ENCODE measurements at places on chromosomes 7 and 10.

GRCh38 chr10:124592736-124593430 is 131.3 kb downstream of the LHPP start:
- DNase-seq = no peak

DNA sequence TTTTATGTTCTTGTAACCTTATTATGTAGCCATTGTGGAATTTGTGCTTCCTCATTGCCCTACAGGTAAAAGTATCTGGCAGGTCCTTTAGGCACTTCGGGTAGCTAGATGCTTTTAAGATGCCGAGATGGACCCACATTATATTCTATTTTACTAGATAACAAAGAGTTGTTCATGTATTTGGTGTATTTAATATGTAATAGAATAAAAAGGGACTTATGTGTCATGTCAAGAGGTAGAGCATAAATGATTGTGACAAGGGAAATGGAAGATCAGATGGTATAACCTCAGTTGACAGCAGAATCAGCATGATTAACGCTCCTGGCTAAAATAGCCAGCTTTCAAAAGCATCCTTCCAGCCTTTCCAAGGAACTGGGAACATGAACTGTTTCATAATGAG is 50.6 kb downstream of the NPY start:
- DNase-seq = no peak

DNA sequence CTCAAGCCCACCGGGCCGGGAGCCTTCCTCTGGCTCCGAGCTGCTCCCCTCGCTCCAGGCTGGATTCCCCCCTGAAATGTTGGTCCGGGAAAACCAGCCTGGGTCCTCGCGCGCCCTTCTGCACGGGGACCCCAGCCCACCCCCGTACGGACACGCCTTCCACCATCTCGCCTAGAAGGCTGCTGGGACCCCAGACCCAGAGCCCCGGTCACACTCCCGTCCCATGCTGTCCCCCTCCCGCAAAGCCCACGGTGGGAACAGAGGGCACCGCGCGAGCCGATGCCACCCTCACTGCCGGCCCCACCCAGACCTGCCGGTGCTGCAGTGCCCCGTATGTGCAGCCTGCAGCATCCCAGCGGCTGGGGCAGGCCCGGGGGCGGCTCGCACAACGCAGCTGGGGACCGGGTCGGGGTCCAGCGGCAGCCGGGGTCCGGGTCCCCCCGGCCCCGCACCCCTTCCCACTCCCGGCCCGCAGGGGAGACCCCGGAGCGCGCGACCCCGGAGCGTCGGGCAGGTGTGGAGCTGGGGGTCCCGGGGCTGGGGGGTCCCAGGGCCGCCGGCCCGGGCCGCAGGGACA is 871 bp downstream of the SPOCK2 start:
- no peak for DNase-seq

- DNase-seq = peak; percentile 9
These were observed 656.0 kb downstream of the CNTNAP2 start for GRCh38 chr7:146772601-146773000.

DNA sequence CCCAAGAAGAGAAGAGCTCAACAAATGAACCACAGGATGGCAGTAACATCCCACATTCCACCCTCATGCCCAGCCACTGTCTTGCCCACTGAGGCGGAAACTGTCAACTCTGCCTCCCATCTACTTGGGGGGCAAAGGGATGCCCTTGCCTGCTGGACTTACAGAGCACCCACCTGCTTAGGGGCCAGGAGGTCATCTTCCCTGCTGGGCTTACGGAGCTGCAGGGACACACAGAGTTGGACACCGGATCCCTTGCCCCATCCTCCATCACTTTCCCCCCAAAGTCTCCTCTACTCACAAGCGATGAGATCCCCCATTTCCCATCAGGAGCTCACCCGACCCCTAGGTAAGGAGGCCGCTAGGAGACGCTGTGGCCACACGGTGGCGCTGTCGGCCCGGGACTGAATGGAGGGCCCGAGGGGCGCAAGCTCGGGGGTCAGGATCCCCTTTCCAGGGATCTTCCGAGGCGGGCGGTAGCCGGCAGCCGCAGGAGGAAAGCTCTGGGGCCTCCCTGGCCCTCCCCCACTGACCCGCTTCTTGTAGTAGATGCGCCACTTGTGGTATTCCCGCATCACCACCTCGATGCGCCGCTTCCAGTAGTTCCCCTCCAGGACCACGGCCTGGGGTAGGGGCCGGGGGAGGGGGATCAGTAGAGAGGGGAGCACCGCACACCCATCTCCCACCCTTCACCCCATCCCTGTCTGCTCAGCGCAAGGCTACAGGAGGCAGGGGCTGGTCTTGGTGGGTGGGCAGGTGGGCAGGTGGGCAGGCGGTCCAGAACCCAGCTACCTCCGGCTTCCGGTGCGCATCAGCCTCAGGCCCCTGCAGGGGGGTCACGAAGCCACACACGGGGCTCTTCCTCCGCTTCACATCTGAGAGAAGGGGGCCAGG is 17.3 kb downstream of the MLXIPL start:
- DNase-seq = peak; percentile 40

- DNase-seq = no peak
These were observed 305.2 kb upstream of the ETV1 start for GRCh38 chr7:14294637-14295036.

- no peak for DNase-seq
These were observed 27.6 kb upstream of the NEUROG3 start for GRCh38 chr10:69600761-69601330.

DNA sequence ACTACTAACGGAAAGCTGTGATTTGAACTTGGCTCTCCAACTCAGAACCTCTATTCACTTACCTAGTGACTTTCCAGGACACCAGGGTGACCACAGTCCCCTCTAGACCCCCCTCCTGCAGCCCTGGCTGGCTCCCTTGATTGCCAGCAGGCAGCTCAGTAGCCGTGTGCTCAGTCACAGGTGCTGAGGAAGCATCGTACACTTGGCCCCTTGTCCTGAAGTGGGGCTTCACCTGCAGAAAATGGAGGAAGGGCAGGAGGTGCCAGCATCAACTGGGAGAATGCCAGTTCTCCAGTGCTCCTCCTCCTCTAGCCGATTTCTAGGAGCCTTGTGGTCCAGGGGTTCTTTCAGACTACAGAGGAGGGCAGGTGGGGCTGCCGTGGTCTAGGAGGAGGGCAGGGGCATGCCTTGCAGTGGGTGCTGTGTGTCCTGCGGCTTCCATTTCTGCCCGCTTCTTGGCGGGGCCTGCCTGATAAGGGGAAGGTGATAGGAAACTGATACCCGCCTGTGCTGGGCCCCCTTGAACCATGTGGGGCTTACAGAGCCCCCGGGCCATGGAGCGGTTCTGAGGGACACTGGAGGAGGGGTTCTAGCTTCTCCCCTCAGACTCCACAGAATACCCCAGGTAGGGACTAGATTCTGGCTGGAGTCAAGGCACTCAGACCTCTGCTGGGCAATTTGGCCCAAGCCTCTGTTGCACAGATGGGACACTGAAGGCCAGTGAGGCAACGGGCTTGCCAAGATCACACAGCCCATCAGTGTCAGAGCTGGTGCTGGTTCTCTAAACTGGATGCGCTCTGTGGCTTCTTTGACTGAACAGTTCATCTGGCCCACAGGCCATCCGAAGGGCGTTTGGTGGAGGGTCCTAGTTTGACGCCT is 14.0 kb downstream of the FAM241B start:
- DNase-seq = no peak

- DNase-seq = peak; percentile 56
These were observed 188.6 kb downstream of the DIP2C start for GRCh38 chr10:500876-501275.

DNA sequence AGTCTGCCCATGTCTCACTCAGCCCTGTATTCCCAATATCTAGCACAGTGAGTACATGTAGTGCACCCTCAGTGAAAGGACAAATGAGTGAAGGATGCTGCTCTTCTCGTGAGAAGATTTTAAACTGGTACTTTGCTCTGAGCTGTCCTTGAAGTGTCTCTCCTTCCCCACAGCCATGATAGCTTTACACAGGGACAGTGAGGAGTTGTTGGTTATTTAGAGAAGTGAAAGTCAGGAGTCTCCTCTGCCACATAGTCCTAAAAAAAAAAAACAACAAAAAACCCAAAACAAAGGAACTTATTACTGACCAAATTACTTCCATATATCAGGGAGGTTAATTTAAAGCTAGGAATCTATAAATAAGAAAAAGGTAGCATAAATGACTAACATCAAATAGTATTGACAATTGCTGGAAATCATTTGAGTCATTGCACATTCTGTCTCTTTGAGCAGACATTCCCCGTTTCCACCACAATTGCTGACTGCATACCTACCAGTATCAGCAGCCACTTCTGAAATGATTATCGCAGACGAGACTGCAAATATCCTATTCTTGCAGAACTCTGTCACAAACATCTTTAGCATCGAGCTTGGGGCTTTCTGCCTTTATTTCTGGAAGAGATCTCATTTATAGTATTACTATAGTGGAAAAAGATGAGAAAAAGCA is 202.1 kb downstream of the PTEN start:
- DNase-seq = no peak

DNA sequence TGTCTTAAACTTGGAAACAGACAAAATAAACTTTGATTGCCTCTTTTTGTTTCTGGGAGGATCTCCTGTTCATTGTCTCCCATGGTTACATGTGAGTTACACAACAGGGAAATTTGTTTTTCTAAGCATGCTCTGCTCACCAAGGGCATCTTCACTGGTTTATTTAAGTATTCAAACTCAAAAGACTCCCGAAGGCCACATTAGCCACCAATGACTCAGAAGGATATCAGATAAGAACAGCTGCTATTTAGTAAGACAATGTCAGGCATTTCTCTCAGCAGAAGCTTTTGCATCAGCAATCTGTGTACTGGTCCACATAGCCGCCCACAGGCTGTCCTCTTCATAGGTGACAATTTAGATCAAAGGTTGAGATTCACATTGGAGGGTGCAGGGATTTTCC is 19.3 kb downstream of the OR6B1 start:
- DNase-seq = peak; percentile 97

- DNase-seq = no peak
These were observed 63.7 kb upstream of the ANTXRL start for GRCh38 chr10:46223064-46223480.

GRCh38 chr7:2734751-2735571 is 47.0 kb downstream of the AMZ1 start:
- DNase-seq = no peak

DNA sequence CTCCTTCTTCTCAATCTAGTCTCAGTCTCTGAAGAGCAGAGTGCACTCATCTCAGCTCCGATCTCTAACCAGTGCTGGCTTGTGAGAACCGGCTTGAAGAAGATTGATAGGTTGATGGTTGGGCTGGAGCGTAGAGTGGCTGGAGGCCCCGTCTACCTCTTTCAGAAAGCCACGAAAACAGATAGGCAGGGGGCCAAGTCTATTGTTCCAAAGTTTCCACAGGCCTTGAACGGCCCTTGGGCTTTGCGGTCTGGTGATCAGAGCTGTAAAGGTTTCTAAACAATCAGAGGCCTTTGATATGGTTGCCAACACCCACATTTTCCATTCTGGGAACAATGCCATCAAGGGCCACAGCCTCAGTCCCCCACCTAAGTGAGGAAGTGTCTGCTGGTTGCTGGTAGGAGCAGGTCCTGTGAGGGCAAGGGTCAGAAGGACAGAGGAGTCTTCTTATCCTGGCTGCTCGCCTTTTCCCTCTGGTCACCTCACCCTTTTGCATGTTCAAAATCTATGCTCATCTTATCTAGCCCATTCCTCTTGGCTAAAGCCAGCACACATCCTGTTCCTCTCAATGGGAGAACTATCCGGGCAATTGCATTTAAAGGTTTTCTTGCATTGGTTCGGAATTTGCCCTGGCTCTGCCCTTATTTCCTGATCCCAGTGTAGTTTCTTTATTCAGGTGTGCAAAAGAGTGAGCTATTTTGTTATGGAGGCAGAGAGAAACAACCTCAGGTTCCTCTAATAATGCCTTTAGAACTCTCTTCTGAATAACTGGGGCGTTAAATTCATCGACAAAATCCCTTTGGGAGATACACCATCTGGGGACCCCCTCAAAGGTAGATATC is 70.3 kb upstream of the KMT2E start:
- DNase-seq = peak; percentile 38

DNA sequence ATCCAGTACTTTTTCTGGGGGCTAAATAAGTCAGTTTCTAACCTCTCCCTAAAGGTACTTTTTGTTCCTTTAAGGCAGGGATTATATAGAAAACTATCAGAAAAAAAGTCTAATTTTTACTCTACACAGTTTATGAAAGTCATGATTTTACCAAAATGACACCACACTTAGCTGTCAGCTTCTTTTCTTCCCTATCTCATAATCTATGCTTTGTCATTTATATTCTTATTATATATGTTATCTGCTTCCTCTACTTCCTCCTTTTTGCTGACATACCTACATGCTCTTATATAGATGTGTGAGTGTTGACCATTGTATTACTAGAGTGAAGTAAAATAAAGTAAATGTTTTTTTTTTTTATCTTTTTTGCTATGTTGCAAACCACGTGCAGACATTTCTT is 203.9 kb upstream of the CHRM2 start:
- no peak for DNase-seq

GRCh38 chr7:144713850-144714249 is 122.0 kb downstream of the TPK1 start:
- no peak for DNase-seq

DNA sequence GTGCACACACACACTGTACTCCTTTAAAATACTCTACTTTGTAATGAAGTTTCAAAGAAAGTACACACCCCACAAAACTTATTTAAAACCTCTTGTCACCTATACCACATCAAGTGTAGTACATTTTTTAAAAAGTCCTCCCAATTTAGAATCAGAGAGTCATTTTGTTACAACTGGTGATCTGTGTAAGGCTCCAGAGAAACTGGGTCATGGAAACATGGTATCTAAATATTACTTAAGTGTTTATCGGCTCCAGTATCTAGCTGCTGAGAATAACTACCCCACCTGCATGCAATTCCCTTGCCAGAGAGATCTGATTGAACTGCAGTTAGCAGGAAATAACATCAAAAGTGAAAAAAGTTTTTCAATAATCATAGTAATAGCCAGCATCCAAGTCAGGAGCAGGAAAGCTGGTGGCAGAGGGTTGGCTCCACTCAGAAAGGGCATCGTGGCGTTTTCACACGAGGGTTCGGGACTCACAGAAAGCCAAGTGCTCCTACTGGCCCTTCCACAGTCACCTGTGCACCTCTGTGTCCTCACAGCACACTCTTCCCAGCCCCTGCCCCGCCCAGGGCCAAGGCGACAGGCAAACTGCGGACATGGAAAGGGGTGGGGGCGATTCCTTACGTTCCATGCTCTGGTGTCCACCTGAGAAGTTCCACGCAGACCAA is 6.5 kb downstream of the RGS10 start:
- DNase-seq = no peak

DNA sequence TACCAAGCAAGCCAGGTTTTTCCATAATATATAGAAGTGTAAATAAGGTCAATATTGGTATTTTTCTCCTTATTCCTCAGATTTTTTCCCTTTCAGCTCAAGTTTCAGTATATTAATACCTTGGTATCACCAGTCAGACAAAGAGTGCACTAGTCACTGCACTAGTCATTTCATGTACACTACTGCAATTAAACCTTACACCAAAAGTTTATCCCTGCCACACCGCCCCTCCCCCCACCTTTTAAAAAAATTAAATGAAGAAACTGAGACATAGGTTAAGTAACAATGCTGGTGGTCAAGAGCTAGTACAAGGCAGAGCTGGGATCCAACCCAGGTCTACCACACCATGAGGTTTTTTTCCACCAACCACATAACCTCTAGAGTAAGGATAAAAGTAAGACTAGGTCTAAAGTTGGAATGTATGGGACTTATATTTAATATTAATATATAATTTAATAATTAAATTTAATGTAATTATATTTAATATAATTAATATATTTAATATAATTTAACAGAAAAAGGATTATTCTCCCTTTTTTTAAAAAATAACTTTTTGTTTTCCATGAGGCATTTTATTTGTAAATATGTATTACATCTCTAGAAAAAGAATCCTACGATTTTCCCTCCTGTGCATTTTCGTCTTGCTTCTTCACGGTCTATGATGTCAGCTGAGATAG is 68.5 kb downstream of the NT5C2 start:
- DNase-seq = no peak

Measured in choroid plexus epithelial cell (primary cell).